ENCODE measurements at places on chromosomes 5 and 9.

- no peak for DNase-seq
These were observed 45.5 kb downstream of the PUM3 start for GRCh38 chr9:2798423-2798822.

- DNase-seq = no peak
These were observed 45.5 kb upstream of the IFNE start for GRCh38 chr9:21527579-21527978.

DNA sequence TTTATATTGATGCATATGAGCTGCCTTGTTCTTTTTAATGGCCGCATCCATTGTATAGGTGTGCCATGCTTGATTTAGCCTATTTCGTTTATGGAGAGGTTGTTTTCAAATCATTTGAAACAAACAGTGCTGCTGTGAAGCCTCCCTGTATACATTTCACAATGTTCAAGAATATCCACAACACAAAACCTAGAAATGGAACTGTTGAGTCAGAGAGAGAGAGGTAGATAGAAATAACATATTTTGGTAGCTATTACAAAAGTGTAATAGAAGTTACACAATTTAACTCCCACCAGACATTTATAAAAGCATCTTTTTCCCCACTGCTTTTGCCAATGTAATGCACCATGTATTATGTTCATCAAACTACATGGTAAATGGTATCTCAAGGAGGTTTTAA is 82.0 kb downstream of the FRMD3 start:
- no peak for DNase-seq

- no peak for DNase-seq
These were observed 298.7 kb upstream of the BRINP1 start for GRCh38 chr9:119667916-119668315.

- DNase-seq = no peak
These were observed 6.2 kb downstream of the VPS13A start for GRCh38 chr9:77183581-77183980.

GRCh38 chr9:101673642-101674041 is 64.8 kb downstream of the GRIN3A start:
- no peak for DNase-seq

DNA sequence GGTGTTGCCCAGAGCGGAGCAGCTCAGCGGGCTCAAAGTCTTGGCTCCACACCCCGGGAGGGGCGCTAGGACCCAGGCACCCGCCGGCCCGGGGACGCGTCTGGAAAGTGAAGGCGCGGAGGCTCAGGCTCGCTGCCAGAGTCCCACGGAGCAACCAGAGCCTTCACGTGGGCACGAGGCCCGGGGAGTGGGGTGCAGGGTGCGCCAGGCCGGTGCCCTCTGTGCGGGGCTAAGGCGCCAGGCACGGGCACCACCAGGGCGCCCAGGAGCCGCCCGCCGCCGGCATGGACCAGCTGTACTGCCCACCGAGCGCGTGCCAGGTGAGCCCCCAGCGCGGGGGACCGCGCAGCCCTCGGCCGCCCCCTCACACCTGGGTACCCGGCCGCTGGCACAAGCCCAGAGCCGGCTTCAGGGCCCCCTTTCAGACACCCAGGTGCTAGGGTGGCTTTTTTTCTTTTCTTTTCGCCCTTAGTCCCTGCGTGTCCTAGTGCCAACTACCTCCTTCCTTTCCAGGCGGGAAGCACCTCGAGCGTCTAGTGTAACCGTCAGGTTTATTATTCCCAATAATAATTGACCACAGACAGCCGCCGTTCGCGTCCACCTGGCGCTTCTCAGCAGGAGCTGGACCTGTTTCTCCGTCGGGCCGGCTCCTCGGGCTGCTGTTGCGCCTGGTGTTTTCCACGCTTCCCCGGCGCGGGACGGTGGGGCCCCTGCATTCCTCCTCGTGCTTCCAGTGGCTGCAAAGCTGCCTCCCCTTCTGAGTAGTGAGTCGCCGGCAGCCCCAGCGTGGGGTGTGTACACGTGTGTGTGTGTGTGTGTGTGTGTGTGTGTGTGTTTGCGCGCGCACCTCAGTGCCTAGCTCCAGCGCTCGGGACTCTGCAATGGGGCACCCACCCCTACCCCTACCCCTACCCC is 30.1 kb upstream of the PDE8B start:
- DNase-seq = peak; percentile 14

DNA sequence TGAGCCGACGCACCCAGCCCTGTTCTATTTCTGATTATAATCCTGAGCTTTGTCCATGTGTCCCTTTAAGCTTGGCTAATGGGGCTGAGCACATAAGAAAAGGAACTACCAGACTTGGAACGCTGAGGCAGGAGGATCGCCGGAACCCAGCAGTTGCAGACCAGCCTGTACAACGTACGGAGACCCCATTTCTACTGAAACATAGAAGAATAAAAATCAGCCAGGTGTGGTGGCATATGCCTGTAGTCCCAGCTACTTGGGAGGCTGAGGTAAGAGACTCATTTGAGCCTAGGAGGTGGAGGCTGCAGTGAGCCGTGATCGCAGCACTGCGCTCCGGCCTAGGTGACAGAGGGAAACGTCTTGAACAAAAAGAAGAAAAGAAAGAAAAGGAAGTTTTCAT is 22.3 kb downstream of the TRIM7 start:
- no peak for DNase-seq

DNA sequence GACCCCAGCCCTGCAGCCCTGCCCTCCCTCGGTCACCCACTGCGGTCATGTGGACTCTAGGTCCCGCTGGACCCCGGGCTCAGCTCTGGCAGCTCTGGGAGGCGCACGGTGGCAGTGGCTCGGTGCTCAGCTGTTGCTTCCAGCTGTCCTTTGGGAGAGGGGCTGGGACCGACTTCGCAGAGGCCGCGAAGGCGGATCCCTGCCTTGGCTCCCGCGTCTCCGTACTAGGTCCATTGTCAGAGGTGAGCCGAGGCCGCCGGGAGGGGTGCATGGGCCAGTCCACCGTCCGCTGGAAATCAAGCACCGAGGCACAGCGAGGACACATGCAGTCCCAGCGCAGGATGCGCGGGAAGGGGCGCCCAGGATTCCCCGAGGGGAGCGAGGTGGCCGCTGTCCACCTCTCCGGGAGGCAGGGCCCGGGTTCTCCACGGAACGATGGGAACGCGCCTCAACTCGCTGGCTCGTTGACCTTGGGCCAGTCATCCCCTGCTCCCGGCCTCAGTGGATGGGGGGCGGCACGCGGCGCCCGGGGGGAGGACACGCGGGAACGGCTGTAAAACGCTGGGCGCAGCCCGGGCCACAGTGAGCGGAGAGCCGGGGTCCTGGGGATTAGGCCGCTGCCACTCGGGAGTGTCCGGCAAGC is 732 bp downstream of the GBGT1 start:
- no peak for DNase-seq

GRCh38 chr9:98874721-98875255 is 67.3 kb downstream of the GALNT12 start:
- no peak for DNase-seq

- DNase-seq = peak; percentile 77
These were observed 13.5 kb upstream of the ANKRD18B start for GRCh38 chr9:33510262-33511183.

DNA sequence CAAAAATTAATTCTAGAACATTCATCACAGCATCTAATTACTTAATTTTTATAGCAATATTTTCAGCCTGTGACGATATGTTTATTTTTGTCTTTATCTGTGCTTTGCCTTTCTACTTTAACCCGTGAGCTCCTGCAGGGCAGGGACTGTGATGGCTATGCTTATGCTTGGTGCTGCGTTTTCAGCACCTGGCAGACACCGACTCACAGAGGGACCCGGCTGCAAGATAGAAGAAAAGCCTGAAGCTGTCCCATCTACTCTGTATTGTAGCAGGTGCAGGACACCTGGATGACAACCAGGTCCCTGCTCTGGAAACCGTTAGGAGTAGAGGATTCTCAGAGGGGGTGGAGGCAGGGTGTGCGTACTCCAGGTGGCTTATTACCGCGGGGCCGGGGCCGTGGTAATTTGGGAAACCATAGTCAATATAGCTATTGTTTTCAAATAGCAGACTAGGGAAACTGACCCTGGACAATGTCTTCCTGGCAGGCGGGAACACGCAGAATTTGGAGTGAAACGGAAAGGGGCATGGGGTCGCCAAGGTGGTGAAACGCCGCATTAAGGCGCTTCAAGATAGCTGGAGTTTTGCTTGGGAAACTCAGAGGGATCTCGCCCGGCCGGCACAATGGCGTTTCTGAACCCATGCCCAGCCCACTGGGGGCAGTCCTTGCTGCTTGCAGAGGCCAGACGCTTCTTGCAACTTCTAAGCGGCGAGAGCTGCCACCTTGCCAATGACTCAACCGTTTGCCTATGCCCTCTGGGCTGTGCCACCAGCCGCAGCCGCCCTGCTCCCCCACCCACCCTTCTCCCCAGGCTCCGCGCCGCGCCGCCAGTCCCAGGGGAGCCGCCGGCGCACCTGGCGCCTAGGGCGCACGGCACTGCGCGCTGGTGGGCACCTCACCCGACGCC is 140.1 kb upstream of the PALM2AKAP2 start:
- DNase-seq = peak; percentile 23

- DNase-seq = peak; percentile 49
These were observed 20.0 kb upstream of the GRPEL2 start for GRCh38 chr5:149325166-149325735.

DNA sequence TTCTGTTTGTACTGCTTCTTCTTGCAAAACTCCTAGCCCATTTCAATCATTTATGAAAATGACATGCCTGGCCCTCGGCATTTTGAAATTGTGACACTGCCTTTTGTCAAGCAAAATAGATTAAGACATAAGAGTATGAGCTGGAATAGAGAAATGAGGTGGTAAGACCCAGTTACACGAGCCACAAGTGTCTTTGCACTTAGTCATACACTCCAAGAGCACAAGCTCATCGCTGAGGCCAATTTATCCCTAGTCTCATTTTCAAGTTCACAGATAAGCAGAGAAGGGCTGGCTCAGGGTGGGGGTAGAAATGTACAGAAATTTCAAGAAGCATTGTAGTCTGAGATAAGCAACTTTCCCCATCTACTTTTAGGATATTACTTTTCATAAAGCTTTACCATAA is 40.6 kb upstream of the MAP1B start:
- peak; percentile 97 for DNase-seq

GRCh38 chr9:108746864-108747263 is 108.9 kb downstream of the ACTL7B start:
- peak; percentile 66 for DNase-seq

- DNase-seq = no peak
These were observed 271.8 kb upstream of the DMAC1 start for GRCh38 chr9:8071445-8071798.

Data from fibroblast of lung (primary cell).